Lower leg skin (tissue), 4 donors: ENCODE measurements at places on chromosomes 16 and 17. TPM values are rescaled to one million over a fixed set of nuclear protein-coding genes. Genes with fewer than 3 reads are reported as not detected.

- no peak for DNase-seq
These were observed 83.2 kb upstream of the C17orf78 start for GRCh38 chr17:37292429-37293139.

DNA sequence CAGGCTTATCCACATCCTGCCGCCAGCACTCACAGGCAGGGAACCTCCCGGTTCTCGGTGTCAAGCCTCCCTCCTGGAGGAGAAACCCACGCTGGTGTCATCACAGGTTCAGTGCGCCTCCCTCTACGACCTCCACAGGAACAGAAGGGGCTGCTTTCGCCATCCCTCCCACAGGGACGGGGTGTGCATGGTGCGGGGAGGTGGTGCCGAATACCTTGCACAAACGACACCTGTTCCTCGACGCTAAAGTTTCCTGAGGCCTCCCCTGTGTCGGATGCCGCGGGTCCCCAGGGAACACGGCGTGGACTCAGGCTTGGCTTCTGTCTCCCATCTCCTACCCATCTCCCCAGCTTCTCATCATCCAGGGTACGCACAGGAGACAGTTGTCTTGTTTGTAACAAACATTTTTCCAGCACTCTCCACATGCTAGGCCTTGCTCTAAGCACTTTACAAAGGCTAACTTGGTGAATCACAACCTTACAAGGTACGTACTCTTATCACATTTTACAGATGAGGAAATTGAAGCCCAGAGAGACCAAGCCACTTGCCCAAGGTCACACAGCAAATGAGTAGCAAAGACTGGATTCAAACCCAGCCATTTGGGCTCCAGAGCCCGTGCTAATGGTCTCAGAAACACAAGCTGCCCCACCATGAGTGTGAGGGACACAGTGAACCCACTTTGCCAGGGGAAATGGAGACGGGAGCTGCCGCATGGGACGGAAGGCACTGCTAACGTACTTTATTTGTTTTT, 271.6 kb downstream of the C16orf95 start:
- DNase-seq, result no peak

DNA sequence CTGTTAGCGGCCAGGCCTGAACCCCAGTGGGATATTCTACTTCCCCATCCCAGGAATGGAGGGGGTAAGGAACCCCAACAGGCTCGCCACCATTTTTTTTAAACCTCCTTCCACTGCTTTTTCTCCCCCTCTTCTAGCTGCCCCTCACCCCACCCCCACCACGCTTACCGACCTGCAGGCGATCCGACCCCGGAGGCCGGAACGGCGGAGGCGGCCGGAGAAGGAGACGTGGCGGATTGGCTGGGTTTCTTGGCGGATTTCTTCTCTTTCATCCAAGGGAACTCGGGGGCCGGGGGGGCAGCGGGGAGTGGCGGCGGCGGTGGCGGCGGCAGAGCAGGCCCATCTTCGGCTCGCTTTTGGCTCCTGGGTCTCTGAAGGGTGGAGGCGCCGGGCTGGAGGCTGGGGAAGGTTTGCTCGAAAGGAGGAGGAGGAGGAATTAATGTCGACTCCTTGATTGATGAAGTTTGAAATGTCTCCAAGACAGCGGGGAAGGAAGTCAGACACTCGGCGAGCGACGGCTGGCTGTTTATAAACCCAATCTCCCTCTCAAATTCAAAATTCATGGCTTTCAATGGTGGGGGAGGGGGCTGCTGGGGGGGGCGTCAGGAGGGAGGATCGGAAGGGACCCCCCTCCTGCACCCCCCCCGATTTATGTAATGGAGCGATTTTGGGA, 424 bp downstream of the HOXB2 start:
- peak; percentile 73 for DNase-seq

GRCh38 chr17:73013301-73013700, 79.2 kb downstream of the SLC39A11 start:
- no peak for DNase-seq

GRCh38 chr17:27631897-27632725, 1.1 kb downstream of the LGALS9 start:
- no peak for DNase-seq

DNA sequence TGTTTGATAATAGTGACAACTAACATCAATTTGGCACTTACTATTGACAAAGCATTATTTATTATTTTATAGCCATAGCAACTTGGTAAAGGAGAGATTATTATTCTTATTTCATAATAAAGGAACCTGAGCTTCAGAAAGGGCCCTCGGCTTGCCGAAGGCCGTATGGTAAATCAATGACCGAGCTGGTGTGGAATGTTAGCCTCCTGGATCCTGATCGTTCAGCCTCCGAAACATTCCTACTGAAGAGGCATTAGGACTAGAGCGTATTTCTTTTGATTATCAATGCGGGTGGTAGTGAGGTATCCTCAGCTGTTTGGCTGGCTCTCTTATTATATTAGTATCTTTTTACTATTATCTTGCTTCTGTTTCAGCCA, 199.3 kb upstream of the TBX2 start:
- no peak for DNase-seq

GRCh38 chr16:2896480-2897010, 13.5 kb downstream of the FLYWCH2 start:
- no peak for DNase-seq

C16orf86 gene
- 2.2 TPM for total RNA-seq
